ENCODE measurements at places on chromosomes 2 and 18.

GRCh38 chr2:1453561-1453960 lies 40.3 kb downstream of the TPO start:
- no peak for DNase-seq

GRCh38 chr2:106073678-106074406 lies 120.3 kb downstream of the UXS1 start:
- no peak for DNase-seq

DNA sequence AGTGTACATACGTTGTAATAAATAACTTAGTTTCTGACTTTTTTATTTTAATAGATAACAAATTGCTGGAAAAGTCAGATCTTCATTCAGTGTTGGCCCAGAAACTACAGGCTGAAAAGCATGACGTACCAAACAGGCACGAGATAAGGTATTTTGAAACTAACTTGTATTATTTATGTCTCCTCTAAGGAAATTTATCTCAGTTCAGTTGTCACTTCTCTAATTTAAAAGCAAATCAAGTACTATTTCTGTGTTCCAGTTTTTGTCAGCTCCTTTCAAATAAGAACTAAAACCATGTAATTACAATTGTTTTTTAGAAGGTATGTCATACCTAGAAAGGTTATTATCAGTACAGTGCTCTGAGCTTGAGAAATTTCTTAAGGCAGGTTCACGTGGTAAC lies 4.6 kb downstream of the ATG16L1 start:
- no peak for DNase-seq

DNA sequence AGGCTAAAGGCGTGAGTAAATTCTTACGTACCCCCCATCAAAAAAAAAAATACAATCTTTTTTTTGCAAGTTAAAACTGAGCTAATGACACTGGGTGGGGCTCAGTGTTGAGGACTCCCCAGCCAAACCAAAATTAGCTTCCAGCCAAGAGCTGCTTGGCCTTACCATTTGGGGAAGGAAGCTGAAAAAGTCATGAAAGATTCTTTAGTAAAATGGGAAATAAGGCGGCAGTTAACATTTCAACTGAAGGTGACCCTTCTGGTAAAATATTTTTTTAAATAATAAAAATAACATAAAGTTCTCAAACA lies 16.4 kb downstream of the SMAD7 start:
- no peak for DNase-seq

GRCh38 chr2:98580656-98581284 lies 27.5 kb downstream of the COA5 start:
- DNase-seq = no peak

GRCh38 chr18:48412339-48412929 lies 3.3 kb upstream of the ZBTB7C start:
- peak; percentile 14 for DNase-seq
